ENCODE measurements at places on chromosomes 13 and 19.
A peak's percentile ranks its signal among the peaks of the same experiment; 100 is the strongest.

- DNase-seq, result peak; percentile 80
These were observed 1.4 kb downstream of the PARP4 start for GRCh38 chr13:24511019-24511815.

DNA sequence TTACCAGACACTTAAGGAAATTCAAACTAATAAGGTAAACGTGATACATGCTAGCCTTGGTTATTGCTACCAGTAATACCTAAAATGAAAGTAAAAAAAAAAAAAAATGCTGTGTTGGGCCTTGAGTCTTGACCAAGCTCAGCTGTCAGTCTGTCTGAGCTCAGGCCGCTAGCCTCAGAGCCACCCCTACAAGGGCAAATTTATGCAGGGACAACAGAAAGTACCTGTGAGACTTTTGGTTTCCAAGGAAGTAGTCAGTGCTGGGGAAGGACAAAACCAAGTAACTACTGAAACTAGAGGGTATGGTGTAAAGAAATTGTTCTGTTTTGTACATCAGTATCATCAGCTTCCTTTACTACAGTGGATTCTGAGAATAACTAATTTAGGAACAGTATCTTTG is 134.3 kb upstream of the SLITRK5 start:
- DNase-seq, result no peak

- no peak for DNase-seq
These were observed 946.3 kb upstream of the PCDH9 start for GRCh38 chr13:68176475-68176874.

- DNase-seq, result no peak
These were observed 253.8 kb downstream of the KLF12 start for GRCh38 chr13:73880365-73880764.

- DNase-seq, result no peak
These were observed 51.1 kb downstream of the HS6ST3 start for GRCh38 chr13:96141032-96141431.

DNA sequence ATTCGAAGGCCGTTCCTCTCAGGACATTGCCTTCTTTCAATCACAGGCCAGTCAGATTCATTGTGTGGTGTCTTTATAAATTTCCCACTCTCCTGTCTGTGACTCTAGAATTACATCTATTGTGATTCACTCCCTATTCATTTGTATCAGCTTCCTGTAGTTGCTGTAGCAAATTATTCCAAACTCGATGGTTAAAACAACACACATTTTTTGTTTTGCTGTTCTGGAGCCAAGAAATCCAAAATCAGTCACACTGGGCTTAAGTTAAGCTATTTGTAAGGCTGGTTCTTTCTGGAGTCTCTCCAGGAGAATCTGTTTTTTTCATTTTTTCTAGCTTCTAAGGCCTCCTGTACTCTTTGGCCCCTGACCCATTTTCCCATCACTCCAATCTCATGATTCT is 1487.0 kb upstream of the SLC10A2 start:
- no peak for DNase-seq

DNA sequence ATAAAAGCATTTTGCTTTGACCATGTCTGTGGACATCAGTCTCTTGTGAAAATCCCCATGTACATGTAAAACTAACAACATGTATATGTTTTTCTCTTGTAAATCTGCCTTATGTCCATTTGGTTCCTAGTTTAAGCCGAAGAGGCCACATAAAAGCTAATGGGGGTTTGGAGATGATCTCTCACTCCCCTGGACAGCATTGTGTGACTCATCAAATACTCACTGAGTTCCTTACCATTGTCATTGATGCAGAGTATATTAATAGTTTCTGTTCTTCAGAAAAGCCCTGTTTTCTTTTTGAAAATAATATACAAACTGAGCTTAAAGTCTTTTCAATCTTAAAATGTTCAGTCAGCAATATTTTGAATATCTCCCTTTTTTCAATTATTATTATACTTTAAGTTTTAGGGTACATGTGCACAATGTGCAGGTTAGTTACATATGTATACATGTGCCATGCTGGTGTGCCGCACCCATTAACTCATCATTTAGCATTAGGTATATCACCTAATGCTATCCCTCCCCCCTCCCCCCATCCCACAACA is 536.7 kb upstream of the HTR2A start:
- DNase-seq, result no peak

DNA sequence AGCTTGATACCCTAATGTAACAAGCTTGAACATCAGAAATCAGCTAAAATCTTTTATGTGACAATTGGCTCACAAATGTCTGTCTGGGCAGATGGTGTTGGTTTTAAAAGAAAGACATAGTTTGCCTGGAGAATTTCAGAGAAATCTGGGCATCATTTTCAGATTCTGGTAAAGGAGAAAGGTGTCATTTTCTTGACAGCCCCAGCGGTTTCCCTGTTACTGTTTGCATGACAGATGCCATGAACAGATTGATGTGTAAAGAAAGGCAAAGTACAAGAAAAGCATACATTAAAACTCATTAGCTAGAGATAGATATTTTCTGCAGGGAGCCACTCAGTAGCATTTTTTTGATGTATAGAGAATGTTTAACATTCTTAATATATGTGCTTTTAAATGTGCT is 987.9 kb downstream of the OLFM4 start:
- DNase-seq, result no peak

DNA sequence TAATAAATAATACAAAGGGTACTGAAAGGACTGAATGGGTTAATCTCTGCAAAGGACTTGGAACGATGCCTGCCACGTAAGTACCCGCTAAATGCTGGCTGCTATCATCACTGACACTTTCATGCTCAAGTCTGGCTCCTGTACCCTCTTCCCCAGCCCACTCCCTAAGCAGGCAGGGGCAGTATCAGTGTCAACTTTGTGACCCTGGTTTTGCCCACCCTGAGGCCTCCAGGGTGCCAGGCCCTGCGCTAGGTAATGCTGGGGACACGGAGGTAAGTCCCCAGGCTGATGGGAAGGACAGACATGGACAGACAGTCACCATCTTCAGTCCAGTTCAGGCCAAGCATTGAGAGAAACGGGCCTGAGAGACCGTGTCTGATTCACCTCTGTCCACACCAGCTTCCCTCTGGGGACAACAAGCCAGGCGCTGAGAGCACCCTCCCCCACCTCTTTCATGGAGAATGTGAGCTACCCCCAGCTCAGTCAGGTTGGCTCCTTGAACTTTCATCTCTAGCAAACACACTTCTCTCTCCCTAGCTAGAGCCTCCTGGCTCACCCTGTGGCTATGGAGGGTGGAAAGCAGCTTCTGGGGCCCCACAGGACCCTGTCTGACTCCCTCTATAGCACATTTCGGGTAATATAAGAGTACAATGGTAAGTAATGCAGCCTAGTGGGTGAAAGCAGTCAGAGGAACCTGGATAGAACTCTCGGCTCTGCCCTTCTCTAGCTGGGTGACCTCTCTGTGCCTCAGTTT is 800 bp downstream of the ETFB start:
- peak; percentile 62 for DNase-seq

GRCh38 chr19:47609906-47610894 is 1.3 kb downstream of the BICRA start:
- DNase-seq, result peak; percentile 57

DNA sequence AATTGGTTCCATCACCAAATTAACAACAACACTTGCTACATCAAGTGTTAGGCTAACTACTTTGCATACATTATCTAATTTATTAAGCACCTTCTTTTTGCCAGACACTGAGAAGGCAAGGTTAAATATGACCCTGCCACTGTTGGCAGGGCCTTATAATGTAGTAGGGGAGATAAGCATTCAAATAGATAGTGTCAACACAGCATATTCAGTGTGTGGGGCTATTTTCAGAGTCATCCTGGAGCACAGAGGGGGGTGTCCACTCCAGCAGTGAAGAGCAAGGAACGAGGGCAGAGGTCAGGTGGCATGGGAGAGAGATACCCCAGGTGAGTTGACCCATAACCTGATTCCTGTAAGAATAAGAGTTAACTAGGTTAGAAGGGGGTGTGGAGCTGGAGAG is 121.6 kb downstream of the COG6 start:
- no peak for DNase-seq

GRCh38 chr13:53340505-53341143 is 312.0 kb downstream of the OLFM4 start:
- DNase-seq, result no peak

DNA sequence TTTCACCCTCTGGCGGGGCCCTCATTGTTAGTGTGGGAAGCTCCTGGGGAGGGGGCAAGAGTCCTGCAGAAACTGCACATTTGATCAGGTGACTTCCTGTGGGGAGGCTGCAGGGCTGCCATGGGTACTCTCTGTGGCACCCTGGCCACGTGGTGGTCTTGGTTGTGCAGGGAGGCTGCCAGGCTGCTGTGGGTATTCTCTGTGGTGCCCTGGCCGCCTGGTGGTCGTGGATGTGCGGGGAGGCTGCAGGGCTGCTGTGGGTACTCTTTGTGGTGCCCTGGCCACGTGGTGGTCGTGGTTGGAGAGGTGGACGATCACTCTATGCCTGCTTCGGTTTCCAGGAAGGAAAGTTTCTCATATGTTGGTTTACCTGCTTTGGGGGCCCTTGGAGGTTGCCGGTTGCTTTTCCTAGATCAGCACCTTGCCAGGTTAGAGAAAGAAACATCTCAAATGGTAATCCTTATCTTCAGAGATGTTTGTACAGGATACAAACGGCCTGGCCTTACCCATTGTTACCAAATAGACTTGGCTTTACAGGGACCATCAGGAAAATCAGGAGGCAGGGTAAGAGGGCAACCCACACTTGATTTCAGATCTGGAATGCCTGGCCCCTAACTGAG is 22.9 kb downstream of the TEX29 start:
- DNase-seq, result no peak

GRCh38 chr19:41637484-41637883 is 10.6 kb upstream of the CEACAM4 start:
- DNase-seq, result no peak

DNA sequence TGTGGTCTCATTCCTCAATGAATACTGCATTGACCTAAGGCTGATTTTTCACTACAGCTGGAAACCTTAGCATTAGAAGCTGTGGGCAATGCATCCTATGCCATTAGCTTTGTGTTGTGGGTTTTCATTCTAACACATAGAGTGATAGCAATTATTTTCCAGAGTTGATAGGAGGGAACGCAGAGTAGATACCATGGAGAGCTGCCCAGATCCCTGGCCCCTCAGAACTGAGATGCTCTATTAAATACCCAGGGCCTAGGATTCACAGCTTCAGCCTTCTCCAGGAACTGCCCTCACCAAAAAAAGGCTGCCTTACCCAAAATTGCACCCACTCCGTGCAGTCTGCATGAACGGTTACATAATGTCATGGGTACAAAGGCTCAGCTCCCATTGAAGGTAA is 444.4 kb downstream of the SUCLA2 start:
- DNase-seq, result no peak

DNA sequence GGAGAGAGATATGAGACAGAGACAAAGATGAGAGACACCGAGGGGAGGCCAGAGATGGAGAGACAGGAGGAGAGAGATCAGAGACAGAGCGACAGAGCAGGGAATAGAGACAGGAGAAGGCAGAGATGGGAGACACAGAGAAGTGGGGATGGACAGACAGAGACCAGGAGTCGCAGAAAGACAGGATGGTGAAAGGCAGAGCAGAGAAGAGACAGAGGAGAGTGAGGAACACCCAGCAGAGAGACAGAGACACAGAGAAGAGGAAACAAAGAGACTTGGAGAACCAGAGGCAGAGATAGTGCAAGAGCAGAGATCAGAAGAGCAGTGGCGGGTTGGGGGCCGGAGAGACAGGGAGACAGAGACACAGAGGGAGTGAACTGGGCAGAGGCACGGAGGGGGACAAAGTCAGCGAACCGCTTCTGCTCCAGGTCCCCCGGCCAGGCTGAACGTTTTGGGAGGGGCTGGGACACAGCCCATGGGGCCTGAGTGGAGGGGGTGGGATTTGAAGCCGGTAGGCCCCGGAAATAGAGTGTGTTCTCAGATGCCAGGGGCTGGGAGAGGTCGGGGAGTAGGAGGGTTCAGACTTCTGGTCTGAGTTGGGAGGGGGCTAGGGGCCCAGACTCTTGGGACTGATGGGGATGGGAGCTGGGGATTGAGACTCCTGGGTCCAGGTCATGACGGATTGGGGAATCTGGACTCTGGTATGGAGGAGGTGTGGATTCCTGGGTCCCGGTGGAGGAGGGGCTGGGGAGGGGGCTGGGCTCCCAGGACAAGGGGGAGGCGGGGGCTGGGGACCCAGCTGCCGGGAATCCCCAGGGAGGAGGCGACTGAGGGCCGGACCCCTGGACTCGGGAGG is 654 bp downstream of the ZNF579 start:
- DNase-seq, result no peak

DNA sequence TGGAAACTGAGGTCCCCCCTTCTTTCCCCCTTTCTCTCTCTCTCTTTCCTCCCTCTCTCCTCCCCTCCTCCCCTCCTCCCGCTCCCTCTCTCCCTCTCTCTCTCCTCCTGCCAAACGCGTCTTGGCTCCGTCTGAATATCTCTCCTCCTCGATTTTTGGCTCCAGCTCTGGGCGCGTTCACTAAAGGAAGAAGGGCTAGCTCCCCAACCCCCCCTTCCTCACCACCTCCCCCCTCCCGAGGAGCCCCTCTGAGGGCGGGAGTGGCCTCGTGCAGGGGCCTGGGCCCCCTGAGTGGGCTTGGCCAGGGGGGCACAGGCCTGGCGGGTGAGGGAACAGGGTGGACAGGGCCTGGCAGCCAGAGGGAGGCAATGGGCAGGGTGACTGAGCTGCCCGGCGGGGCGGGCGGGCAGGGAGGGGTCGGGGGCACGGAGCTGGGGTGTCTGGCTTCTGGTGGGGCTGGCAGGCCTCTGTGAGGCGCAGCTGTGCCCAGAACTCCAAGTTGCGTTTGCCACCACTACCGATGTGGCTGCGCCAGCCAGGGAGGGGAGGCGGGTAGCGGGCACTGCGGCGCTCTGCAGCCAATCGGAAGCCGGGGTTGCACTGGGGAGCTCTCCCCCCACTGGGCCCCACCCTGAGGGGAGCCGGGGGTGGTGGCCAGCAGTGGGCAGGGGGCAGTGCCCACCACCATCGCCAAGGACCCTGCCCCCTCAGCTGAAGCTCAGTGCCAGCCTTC is 7.1 kb downstream of the NFIX start:
- no peak for DNase-seq

- no peak for DNase-seq
These were observed 49.5 kb downstream of the COL4A1 start for GRCh38 chr13:110257408-110257807.

DNA sequence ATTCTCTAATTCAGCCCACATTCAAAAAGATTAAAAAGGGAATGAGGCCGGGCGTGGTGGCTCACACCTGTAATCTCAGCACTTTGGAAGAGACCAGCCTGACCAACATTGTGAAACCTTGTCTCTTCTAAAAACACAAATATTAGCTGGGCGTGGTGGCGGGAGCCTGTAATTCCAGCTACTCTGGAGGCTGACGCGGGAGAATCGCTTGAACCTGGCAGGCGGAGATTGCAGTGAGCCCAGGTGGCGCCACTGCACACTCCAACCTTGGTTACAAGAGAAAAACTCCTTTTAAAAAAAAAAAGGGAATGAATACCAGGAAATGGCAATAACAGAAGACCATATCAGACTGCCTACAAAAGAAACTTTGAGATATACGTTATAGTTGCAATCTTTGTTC is 1244.5 kb downstream of the PCDH9 start:
- no peak for DNase-seq
